DMS79 (cell line): ENCODE measurements at places on chromosomes 12 and 14.

DNA sequence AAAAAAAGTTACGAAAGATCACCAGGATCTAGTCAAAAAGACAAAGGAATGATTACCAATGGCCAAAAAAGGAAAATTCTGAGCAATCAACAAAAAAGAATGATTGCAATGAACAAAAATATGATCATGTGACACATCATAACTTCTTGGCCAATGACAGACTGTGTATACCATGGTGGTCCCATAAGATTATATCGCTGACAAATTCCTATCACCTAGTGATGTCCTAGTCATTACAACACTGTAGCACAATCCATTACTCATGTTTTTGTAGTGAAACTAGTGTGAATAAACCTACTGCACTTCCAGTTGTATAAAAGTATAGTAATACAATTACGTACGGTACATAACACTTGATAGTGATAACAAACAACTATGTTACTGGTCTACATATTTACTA, 12.3 kb downstream of the SEL1L start:
- DNase-seq, result no peak

- no peak for DNase-seq
Measured at GRCh38 chr12:47835006-47835830, 15.5 kb upstream of the HDAC7 start.

GRCh38 chr14:28323951-28324741, 442.4 kb upstream of the FOXG1 start:
- DNase-seq, result no peak

DNA sequence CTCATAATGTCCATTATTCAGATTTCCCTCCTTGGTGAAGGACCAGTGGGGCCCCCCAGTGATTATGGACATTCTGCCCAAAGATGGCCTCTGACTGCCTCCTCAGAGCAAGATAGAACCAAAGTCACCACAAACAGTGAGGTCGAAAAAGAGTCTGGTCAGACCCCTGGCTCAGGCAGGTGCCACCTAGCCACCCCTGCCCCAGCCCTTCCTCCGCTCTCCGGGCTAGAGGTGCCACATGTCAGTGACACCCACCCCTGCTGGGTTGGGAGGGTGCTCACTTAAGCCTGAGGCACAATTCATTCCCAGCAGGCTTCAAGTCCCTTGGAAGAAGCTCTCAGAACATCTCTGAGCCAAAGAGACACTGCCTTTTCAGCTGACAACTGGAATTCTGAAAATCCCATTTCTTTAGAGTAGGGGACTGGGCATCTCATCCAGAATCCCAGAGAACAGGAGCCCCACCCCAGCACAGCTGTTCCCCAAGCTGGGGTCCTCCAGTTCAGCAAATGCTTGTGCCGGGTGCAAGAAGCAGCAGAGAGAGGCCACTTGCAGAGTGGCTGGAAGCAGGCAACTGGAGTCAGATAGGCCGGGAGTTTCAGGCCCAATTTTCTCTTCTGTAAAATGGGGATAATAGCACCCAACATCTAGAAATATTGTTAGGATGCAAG, 50.3 kb downstream of the ISCA2 start:
- DNase-seq, result no peak

DNA sequence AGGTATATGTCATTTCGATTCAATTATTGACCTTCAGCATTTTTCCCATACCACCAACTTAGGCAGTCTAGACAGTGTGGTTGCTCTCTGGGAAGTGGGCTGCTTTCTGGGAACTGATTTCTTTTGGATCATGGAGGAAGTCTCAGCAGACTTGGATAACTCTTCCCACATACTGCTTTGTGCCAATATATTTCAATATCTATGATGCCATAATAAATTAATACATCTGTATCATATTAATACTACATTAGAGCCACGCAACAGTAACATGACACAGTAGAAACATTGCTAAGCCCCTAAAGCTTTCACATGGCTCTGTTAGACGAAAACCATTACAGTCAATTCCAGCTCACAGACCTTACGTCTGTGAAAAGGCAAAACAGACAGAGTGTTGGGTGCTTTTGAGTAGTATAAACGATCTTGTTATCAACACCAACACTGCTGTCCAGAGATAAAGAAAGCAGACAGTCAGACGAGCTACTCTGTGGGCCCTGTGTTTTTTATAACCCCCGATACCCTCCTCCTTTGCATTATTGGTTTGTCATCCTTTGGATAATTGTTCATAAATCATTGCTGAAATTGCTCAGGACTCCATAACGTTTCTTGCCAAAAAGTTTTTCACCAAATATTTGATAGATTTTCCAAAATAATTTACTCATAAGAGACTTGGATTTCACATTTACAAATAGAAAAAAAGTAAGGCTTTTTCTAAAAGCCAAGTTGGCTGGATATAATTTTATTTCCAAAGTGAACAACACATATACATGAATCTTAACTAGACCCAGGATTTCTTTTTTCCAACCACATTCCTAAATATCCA, 439.7 kb downstream of the ADAMTS20 start:
- no peak for DNase-seq

- DNase-seq, result no peak
Measured at GRCh38 chr12:106757623-106758348, 16.7 kb upstream of the RIC8B start.
